ENCODE measurements at places on chromosomes 7 and 10.

GRCh38 chr10:86167121-86167761 is 199.4 kb downstream of the GRID1 start:
- DNase-seq = no peak

- DNase-seq = peak; percentile 59
Observed at GRCh38 chr7:157851501-157852067, 514.8 kb downstream of the DNAJB6 start.

DNA sequence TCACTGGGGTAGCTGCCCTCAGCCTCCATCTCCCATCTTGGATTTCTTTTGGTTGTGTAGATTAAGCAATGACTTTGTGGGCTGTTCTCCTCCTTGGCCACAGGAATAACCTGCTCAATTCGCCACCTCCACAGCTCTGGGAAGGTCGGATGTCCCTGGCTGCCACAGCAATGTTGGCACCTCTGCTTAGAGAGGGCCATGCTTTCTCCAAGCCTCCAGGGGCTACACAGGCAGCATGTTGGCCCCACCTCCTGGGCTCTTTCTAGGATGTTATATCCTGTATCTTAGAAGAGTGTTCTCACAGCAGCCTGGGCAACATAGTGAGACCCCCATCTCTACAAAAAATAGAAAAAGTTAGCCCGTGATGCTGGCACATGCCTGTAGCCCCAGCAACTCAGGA is 35.4 kb upstream of the FXYD4 start:
- DNase-seq = no peak

- DNase-seq = no peak
Observed at GRCh38 chr7:75951506-75951905, 36.6 kb downstream of the POR start.

GRCh38 chr7:156638443-156639077 is 2.0 kb upstream of the RNF32 start:
- no peak for DNase-seq

DNA sequence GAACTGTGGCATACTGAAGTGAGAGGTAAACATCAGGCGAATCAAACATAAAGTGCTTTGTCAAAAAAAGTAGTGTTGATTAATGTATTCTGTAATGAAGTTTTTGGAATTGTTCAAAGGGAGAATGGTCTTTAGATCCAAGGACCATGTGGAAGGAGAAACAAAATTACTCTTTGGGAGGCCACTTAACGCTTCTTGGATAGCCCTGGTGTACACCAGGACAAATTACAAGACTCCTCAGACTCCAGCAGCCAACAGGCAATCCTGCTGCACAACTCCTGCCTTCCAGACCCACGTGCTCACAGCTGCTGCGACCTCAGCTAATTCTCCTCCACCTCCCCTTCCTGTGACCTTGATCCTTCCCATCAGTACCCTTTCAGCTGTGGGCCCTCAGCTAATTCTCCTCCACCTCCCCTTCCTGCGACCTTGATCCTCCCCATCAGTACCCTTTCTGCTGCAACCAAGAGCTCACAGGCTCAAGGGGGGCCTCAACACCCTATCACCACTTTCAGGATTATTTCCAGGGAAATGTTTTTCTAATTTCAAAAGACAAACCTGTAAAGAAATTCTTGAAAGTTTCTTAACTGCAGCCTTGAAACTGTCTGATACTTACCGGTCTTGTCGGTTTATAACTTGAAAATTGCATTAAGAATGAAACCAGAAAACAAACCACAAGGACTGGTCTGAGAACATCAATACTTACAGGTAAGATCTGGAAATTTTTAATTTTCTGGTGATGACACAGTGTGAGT is 29.7 kb upstream of the DDC start:
- no peak for DNase-seq

- no peak for DNase-seq
Observed at GRCh38 chr7:74029991-74030415, 2.0 kb downstream of the ELN start.

DNA sequence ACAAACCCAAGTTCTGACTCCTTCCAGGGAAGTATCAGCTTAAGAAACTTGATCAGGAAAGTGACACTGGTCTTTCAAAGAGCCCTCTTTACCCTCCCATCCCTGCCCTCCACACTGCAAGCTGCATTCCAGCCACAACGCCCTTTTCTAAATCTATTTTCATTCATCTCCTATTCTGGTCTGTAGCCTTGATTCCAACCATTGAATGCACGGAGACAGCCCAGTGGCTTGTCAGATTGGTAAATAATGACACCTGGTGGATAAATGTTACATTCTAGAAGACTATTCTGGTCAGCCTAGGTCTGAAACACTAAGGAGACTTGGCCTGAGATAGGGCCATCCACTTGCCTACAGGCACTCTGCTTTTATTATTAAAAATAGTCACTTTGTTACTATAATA is 20.9 kb downstream of the MORN4 start:
- DNase-seq = no peak

GRCh38 chr10:99375426-99375825 is 46.3 kb downstream of the CNNM1 start:
- no peak for DNase-seq

DNA sequence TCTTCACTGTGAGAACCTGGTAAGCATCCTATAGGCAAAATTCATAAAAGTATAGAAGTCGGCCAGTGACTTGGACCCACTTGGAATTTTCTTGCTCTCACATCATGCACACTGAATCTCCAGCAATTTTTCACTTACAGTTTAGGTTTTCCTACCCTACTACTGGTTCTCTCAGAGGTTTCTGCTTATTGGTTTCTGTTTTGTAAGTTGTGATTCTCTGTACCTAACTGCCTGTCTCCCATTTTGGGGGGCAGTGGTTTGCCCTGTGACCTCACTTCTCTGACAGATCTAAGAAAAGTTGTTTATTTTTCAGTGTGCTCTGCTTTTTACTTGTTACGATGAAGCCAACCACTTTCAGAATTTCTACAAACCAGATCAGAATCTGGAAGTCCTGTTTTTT is 158.1 kb downstream of the CFTR start:
- DNase-seq = no peak

GRCh38 chr7:90349305-90349704 is 2.8 kb downstream of the GTPBP10 start:
- DNase-seq = no peak

DNA sequence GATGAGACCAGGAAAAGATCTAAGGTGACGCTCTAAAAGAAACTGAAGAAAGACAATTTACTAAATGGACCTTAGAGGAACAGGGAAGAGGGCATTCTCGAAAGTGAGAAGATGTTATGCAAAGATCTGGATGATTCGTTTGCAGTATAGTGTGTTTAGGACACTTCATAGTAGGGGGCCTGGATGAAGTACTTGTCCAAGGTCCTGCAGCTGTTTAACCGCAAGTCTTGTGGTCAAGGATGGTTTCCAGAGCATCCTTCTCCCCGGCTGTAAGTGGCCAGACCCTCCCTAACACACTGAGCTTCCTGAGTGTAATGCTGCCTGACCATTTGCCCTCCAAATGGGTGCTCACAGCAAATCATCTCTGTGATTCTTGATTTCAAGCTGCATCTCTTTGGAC is 101.6 kb downstream of the XPNPEP1 start:
- DNase-seq = no peak

- DNase-seq = no peak
Observed at GRCh38 chr7:41305001-41305400, 397.9 kb downstream of the INHBA start.

GRCh38 chr7:155071121-155071651 is 1.1 kb downstream of the HTR5A start:
- no peak for DNase-seq

DNA sequence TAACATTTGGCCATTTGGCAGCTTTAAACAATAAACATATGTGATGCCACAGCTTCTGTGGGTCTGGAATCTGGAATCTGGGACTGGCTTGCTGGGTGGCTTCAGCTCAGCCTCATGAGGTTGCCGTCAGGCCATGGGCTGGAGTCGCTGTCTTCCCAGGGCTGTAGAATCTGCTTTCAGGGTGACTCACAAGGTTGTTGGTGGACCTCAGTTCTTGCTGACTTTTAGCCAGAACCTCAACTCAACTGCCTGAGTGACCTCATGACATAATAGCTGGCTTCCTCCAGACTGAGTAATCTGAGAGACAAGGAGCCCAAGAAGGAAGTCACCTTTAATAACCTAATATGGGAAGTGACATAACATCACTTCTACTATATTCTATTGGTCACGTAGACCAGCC is 44.6 kb upstream of the TSPAN13 start:
- DNase-seq = no peak

- no peak for DNase-seq
Observed at GRCh38 chr10:133365461-133366129, 7.6 kb downstream of the ECHS1 start.

- DNase-seq = no peak
Observed at GRCh38 chr7:96624954-96625353, 84.7 kb downstream of the SEM1 start.

DNA sequence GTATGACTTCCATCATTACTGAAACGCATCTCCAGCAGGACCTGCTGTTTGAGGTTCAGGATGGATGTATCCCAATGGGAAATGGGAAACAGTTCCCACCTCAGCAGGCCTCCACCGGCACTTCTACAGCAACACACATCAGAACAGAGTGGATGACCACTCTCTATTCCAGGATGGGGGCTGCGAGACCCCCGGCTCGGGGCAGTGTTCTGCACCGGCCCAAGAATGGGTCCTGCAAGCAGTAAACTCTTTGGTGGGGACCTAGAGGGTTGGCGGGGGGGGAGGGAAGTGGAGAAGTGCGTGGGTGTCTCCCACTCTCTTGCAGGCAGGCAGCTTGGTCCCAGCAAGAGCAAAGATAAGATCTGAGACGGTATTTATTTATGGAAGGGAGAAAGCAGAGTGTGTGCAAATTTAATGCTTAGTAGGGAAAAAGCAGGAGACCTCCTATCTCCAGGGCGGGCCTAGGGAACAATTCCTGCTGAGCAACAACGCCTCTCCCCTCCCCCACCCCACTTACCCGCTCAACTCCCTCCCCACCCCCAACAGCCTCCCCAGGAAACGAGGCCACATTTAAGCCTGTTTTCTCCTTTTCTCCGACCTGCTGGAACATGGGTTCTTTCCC is 4.0 kb downstream of the SFMBT2 start:
- no peak for DNase-seq

DNA sequence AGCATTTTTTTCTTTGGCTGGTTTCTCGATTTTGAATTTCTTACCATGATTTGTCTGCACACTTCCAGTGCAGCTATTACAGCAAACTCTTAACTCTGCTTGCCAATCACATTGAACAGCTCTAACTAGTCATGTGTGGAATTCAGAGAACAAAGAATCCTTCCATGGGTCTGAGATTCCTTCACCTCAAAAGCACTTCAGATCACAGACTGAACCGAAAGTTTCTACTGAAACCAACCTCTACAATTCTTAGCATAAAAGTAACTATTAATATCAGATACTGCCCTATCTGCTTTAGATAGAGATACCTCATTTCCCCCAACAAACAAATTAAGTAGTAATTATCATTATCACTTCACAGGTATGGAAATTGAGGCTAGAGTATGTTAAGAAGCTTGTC is 56.5 kb upstream of the SP4 start:
- DNase-seq = no peak

- no peak for DNase-seq
Observed at GRCh38 chr10:11758527-11759236, 16.5 kb downstream of the ECHDC3 start.

DNA sequence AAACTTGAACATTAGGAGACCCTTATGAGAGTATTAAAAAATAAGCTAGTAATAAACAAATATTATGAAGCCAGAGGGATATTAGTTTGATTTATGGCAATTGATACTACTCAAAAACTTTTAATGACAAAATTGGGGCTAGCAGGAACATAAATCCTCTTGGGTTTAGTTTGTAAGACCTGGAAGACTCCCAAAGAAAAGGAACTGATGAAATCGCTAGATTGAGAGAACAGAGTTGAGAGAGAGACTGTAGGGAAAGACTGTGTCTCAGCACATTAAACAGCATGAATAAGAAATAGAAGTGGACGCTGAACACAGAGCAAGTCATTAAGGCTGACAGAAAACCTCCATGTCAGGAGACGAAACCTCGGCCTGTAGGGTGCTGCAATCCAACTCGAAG is 56.4 kb downstream of the ICA1 start:
- DNase-seq = no peak

- peak; percentile 53 for DNase-seq
Observed at GRCh38 chr7:33050535-33051318, 11.8 kb downstream of the NT5C3A start.

GRCh38 chr10:43874984-43875383 is 226.3 kb upstream of the ZNF32 start:
- DNase-seq = no peak

- peak; percentile 56 for DNase-seq
Observed at GRCh38 chr7:76234931-76235441, 33.3 kb downstream of the SRRM3 start.

GRCh38 chr7:108515630-108516029 is 10.3 kb downstream of the PNPLA8 start:
- no peak for DNase-seq

GRCh38 chr10:67599597-67599996 is 96.4 kb downstream of the CTNNA3 start:
- DNase-seq = no peak

DNA sequence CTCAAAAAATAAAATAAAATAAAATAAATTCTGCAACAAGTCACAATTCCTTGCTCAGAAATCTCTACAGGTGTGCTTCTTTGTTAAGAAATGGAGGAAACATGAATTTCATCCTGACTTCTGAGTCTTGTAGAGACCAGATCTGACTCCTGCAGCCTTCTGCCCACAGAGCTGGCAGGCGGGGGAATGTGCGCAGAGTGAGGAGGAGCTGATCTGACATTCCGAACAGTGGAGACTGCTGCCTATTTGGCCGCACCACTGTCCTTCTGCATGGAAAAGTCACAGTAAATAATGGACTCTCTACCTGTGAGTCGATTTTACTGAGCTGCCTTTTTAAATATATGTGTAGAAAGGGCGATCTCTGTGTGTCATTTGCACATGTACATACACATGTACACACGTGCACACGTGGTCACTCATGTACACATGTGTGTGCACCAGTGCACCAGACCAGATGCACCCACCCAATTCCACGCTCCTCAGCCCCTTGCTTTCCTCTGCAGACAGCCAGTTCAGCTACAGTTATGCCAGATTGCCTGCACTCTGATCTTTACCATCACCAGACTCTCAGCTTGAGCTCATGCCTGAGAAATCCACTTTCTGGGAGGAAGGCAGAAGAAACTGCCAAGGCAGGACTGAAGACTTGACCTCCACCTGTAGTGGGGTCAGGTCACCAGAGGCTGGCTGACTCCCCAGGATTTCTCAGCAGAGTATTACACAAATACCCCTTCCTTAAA is 54.9 kb downstream of the IKZF1 start:
- no peak for DNase-seq

GRCh38 chr7:102262546-102262945 is 24.1 kb upstream of the SH2B2 start:
- no peak for DNase-seq

DNA sequence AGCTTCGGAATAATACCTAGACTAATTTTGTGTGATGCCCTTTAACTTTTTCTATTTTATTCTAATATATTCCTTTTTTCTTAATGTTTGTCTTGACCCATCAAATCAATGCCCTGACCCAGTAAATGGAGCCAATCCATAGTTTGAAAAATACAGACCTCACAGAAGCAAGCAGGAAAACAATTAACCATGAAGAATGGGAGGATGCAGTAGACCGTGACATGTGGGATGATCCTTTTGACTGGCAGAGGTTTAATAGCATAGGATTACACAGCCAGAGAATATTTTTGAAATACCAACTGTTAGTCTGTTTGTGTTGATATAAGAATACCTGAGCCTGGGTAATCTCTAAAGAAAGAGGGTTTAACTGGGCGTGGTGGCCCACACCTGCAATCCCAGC is 142.6 kb upstream of the NEBL start:
- DNase-seq = no peak

GRCh38 chr10:36489181-36489580 is 636.2 kb upstream of the ANKRD30A start:
- DNase-seq = no peak

Data from CD4-positive, alpha-beta T cell treated with Interleukin-15 for 4 hours (primary cell).